ENCODE measurements at places on chromosomes 1 and 21.

DNA sequence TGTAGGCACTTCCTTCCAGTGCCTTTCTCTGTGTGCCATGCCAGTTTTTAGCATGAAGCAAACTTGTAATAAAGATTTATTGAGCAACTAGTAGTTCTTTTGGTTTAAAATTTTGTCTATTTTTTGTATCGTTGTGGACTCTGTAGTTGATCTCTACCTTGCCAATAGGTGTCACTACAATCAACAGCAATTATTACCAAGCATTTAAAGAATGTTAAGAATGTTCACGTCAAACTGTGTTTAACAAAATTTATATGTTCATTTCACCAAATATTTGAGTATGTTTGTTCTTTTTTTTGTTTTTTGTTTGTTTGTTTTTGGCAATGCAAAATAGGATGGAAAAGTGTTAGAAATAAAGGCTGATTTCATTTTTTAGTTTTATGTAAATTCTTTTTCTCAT lies 208.1 kb downstream of the PATJ start:
- DNase-seq: no peak

DNA sequence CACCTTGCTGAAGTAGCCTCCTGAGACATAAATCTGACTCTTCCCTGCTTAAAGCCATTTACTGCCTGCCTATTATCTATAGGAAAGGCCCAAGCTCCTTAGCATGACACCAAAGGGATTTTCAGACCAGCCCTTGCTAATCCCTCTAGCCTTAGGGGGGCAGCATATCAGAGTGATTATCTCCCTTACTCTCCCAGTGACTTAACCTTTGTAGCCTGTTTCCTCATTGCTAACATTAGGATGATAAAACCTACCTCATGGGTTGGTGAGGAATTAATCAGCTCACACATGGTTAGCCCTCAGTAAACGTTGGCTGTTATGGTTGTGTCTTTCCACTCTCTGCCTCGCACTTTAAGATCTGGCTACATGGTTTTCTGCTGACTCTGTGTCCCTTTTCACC lies 70.1 kb downstream of the ROR1 start:
- no peak for DNase-seq

- no peak for DNase-seq
These were observed 187.0 kb downstream of the ETS2 start for GRCh38 chr21:38992737-38993136.

DNA sequence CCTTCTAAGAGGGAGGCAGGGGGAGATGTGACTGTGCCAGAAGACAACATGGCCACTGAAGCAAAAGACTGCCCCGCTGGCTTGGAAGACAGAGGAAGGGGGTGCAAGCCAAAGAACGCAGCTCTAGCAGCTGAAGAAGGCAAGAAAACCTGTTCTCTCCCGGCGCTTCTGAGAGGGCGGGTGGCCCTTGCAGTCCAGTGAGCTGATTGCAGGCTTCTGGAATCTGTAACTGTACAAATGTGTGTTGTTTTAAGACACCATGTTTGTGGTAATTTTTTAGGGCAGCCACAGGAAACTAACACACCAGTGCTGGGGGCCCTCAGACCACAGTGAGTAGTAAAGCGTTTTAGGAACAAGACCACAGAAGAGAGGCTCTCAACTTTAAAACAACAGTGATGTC lies 47.0 kb downstream of the CD46 start:
- no peak for DNase-seq

- DNase-seq: no peak
These were observed 5.8 kb upstream of the KANK4 start for GRCh38 chr1:62325081-62325480.

DNA sequence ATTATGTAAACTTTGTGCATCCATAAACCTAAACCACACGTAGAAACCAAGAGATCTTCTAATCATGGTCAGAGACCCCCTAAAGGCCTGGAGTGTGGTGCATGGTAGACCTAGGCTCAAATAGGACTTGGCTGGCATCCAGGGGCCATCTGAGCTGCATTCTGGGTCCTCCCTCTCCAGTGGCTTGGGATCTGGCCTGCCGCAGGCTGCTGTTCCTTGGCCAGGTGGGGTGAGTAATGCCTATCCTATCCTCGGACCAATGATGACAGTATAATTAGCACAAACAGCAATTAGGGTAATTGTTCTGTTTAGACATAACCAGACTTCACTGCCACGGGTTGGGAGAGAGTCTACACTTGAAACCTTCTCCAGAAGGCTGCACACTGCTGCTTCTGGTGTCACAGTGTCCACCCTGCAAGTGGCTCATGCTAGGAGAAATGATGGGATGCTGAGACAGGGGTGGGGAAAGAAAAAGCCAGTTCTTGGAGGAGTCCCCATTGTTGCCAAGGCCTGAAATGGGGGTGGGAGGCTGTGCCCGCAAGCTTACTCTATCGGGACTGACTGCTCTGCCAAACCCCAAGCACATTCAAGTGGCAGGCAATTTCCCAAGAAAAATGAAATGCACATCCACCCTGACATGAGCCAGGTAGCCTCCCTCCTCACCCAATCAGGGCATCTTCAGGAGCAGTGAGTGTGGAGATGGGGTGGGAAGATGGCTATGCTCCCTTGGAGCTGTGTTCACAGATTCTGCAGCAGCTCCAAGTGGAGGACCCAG lies 12.5 kb upstream of the PKP1 start:
- no peak for DNase-seq

GRCh38 chr21:45941717-45942546 lies 39.6 kb upstream of the COL6A1 start:
- DNase-seq: no peak

- DNase-seq: no peak
These were observed 36.7 kb downstream of the ATP1A1 start for GRCh38 chr1:116409751-116410191.
